ENCODE measurements at places on chromosomes 1 and 21.
A peak's percentile ranks its signal among the peaks of the same experiment; 100 is the strongest.

- DNase-seq: no peak
These were observed 27.1 kb downstream of the GBP2 start for GRCh38 chr1:89098857-89099256.

GRCh38 chr21:45611296-45611695, 32.2 kb upstream of the PCBP3 start:
- DNase-seq: no peak

- no peak for DNase-seq
These were observed 9.1 kb downstream of the TUFT1 start for GRCh38 chr1:151549199-151549598.

- no peak for DNase-seq
These were observed 2.4 kb upstream of the KISS1 start for GRCh38 chr1:204198348-204199340.

GRCh38 chr1:1616045-1616790, 918 bp downstream of the MIB2 start:
- DNase-seq: no peak

- peak; percentile 48 for DNase-seq
These were observed 15.2 kb downstream of the PTPRF start for GRCh38 chr1:43545695-43546387.

- DNase-seq: no peak
These were observed 35.8 kb upstream of the IFNGR2 start for GRCh38 chr21:33367309-33367973.

- no peak for DNase-seq
These were observed 8.9 kb upstream of the FMO3 start for GRCh38 chr1:171081763-171082201.

GRCh38 chr1:85363521-85363920, 87.1 kb upstream of the BCL10 start:
- no peak for DNase-seq

- DNase-seq: no peak
These were observed 62.5 kb upstream of the TRAPPC10 start for GRCh38 chr21:43949499-43950208.

DNA sequence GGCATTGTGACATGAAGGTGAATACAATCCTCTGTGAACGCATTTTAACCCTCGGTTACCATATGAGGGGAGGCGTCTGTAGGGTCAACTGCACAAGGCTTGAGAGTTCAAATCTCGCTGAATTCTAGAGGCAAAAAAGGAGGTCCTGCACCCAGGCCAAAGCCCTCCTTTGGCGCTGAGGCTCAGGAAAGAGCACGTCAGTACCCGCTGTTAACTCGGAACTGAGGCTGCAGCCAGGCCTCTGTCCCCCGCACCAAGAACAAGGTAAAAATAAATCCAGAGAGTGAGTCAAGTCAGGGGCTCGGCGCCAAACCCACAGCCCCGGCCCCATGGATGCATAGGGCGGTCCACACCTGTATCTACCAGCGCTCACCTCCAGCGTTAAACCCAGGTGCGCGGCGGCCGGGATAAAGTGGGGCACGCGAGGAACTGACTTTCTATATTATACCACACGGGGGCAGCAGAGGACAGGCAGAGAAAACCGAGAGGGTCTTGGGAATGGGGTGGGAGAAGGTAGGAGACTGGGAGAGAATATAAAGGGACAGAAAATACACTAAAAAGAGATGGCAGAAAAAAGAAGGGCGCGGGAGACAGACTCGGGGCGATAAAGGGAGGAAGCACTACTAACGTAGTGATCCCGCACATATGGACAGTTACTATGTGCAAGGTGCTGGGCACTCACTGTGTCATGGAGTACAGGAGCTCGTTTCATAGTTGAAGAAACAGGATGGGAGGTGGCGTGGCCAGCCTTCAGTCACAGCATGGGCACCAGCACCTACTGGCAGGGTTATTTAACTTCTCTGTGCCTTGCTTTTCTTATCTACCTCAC, 54.9 kb downstream of the DMRTA2 start:
- DNase-seq: peak; percentile 31

- no peak for DNase-seq
These were observed 79.0 kb downstream of the HS2ST1 start for GRCh38 chr1:86993269-86993985.

DNA sequence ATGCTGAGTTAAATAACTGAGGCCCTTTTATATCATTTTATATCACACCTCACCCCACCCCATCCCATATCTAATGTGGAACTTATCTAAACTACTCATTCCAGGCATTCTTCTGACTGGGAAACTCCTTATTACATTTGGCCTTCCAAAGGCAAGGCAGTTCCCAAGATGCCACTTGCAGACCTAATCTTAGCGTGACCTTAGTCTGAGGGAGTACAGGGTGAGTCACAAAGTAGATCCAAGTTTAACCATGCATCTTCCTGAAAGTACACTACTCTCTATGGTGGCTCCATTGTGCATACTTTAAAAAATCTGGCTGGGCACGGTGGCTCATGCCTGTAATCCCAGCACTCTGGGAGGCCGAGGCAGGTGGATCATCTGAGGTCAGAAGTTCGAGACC, 353.6 kb upstream of the C1orf87 start:
- DNase-seq: no peak

GRCh38 chr1:204442376-204443259, 31.0 kb upstream of the PPP1R15B start:
- no peak for DNase-seq

DNA sequence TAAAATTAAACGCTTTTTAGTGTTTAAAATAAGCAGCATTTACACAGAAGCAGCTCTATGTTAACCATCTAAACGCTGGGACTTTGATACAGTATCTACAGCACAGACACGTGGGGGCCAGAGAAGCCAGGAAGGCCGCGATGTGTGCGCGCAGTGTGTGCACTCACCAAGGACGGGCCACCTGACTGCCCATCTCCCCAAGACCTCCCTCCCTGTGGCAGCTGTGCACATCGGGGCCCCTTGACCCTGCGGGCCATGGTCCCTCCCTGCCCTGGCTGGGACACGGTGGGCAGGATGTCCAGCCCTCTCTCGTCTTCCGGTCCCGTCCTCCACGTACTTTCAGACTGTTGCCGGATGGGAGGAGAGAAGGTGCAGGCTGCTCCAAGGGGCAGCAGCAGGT, 4.2 kb downstream of the TAS1R3 start:
- no peak for DNase-seq

All from right hindlimb (tissue), 1 donor.